ENCODE measurements at places on chromosomes 5 and 9.

- H3K4me1 ChIP-seq = peaks cover 32% of the 10 kb centered on the region
- H3K4me3 ChIP-seq = peak within 1 kb of the TSS; percentile 89
- H3K27me3 ChIP-seq = no peaks in the 10 kb centered on the region
Observed at GRCh38 chr9:127423934-127424675, at the start of gene ZNF79. TSS of gene ZNF79 (plus strand) at chr9:127424382. CDS start at chr9:127424788, 406 bp downstream.

DNA sequence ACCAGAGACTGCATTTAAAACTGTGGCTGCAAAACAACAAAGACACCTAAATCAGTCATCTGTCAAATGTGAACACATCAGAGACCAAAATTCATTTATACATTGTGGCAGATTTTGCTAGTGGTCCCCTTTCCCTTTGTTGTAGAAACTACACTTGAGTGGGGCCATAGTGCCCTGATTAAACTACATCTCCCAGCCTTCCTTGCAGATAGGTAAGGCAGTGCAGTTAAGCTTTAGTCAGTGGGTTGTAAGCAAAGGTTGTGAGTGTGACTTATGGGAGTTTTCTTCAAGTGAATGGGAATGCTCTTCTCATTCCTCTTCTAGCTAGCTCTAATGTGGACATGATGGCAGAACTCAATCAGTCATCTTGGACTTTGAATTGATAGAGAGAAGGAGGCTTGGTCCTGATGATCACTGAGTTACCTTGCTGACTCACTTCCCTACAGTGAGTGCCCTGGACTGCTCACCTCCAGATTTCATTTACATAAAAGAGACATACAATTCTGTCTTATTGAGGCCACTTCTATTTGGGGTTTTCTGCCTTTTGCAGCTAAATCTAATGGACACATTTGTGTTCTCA is 35.2 kb upstream of the SPARC start:
- H3K27me3 ChIP-seq = no peaks in the 10 kb centered on the region
- no peak overlapping the region for H3K27ac ChIP-seq
- no peaks in the 10 kb centered on the region for H3K4me1 ChIP-seq

- no peaks in the 10 kb centered on the region for H3K4me1 ChIP-seq
- DNase-seq = no peak
- no peak overlapping the region for H3K27ac ChIP-seq
- H3K27me3 ChIP-seq = no peaks in the 10 kb centered on the region
Observed at GRCh38 chr9:1354086-1354485, 303.9 kb downstream of the DMRT2 start.

GRCh38 chr5:137146402-137146890 is 352.7 kb downstream of the SPOCK1 start:
- H3K36me3 ChIP-seq = no peaks in the 10 kb centered on the region
- no peaks in the 10 kb centered on the region for H3K27me3 ChIP-seq
- no peaks in the 10 kb centered on the region for H3K4me1 ChIP-seq
- peak overlapping the region; percentile 72 for H3K27ac ChIP-seq
- DNase-seq = peak; percentile 81
- no peak overlapping the region for H3K4me3 ChIP-seq

GRCh38 chr5:55402199-55402598 is 94.4 kb downstream of the MTREX start:
- H3K4me1 ChIP-seq = no peaks in the 10 kb centered on the region
- no peak for DNase-seq

DNA sequence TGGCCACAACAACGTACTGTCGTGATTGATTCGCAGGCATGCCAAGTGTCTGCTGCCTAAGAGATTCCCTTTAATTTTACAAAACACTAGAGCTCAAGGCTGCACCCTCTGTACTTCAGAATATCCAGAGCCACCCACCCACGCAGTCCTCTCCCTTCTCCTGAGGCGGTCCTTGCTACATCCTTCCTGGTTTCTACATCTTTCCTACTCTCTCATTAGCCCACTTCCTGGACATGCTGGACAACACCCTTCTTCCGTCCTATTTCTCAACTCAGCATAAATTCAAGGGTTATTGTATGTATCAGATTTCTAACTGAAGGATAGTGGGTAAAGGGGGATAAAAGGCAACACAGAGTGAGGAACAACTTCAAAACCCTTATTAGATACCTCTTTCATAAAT is 148.4 kb upstream of the MAP3K1 start:
- no peak for DNase-seq
- no peak overlapping the region for H3K4me3 ChIP-seq
- H3K36me3 ChIP-seq = no peaks in the 10 kb centered on the region
- H3K27ac ChIP-seq = no peak overlapping the region

DNA sequence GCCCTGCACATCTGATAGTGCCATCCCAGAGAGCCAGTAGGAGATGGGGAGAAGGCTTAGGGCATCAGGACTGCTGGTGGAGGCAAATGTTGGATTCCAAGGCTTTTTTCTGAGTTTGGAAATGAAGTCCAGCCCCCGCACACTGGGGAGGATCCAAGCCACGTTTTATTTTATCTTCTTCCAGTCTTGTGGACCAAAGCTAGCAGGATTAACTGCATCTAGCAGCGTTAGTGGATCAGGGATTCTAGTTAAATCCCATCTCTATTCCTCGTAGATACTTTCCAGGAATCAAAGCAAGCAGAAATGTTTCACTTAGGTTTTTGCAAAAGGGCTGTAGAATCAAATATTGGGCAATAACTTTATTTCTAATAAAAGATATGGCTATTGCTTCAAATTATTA is 114.7 kb upstream of the OR13F1 start:
- H3K27ac ChIP-seq = no peak overlapping the region

- H3K4me3 ChIP-seq = no peak overlapping the region
- no peak overlapping the region for H3K27ac ChIP-seq
- H3K27me3 ChIP-seq = no peaks in the 10 kb centered on the region
- no peak for DNase-seq
- H3K36me3 ChIP-seq = no peaks in the 10 kb centered on the region
Observed at GRCh38 chr5:38008198-38008597, 168.4 kb upstream of the GDNF start.

GRCh38 chr9:115104908-115105307 is 13.0 kb downstream of the TNC start:
- no peaks in the 10 kb centered on the region for H3K27me3 ChIP-seq
- H3K4me3 ChIP-seq = no peak overlapping the region
- H3K4me1 ChIP-seq = no peaks in the 10 kb centered on the region
- H3K36me3 ChIP-seq = no peaks in the 10 kb centered on the region
- DNase-seq = no peak
- no peak overlapping the region for H3K27ac ChIP-seq

All from right atrium auricular region (tissue), 2 donors.